ENCODE measurements at places on chromosomes 6 and 20.

DNA sequence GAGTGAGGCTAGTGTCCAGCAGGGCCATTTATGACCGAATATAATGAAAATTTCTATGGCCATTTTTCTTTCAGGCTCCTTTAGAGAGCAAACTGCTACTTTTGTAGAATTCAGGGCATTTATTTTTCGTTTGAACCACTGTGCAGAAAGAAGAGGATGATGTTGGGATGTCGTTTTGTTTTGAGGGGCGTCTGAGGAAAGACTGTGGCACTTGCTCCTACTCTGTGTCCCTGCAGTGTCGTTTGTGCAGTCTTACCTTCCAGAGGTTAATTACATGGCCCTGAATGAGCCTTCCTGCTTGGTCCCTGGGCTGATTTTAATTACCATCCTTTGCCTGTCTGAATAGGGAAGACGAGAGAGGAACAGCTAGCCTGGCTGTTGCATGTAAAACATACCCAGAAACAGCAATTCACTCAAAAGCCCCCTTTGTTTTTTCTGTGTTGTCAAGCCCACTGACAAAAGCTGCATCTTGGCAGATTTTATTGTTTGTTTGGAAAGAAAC, 65.3 kb downstream of the CTNNBL1 start:
- no peak for DNase-seq

GRCh38 chr6:14254505-14254904, 136.9 kb downstream of the CD83 start:
- DNase-seq, result no peak

GRCh38 chr6:127199470-127199869, 67.2 kb upstream of the RNF146 start:
- DNase-seq, result no peak

- DNase-seq, result peak; percentile 62
These were observed 153.6 kb downstream of the CD83 start for GRCh38 chr6:14270925-14271788.

DNA sequence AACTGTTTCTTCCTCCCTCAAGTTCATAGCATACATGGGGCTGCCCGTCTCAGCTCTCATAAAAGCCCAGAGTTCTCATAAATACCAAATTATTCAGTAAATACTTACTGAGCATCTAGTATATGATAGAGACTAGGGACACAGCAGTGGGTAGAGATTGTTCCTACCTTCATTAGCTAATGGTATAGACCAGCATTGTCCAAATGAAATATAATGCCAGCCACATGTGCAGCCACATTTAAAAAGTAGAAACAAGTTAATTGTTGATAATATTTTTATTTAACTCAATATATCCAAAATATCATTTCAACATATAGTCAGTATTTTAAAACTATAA, 1.2 kb downstream of the TTLL9 start:
- DNase-seq, result no peak

GRCh38 chr6:113630738-113631535, 226.2 kb upstream of the MARCKS start:
- no peak for DNase-seq

DNA sequence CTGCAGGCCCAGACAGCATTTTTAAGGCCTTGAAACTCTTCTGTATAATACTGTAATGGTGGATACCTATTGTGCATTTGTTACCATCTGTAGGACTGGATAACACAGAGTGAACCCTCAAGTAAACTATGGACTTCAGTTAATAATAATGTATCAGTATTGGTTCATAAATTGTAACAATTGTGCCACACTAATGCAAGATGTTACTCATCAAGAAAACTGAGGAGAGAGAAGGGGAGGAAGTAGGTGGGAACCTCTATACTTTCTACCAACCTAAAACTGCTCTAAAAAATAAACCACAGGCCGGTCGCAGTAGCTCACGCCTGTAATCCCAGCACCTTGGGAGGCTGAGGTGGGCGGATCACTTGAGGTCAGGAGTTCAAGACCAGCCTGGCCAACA, 10.8 kb downstream of the MAPK13 start:
- DNase-seq, result no peak

- no peak for DNase-seq
These were observed 38.6 kb upstream of the EYS start for GRCh38 chr6:65745614-65746013.

GRCh38 chr6:88810701-88811100, 152.7 kb downstream of the RNGTT start:
- no peak for DNase-seq

DNA sequence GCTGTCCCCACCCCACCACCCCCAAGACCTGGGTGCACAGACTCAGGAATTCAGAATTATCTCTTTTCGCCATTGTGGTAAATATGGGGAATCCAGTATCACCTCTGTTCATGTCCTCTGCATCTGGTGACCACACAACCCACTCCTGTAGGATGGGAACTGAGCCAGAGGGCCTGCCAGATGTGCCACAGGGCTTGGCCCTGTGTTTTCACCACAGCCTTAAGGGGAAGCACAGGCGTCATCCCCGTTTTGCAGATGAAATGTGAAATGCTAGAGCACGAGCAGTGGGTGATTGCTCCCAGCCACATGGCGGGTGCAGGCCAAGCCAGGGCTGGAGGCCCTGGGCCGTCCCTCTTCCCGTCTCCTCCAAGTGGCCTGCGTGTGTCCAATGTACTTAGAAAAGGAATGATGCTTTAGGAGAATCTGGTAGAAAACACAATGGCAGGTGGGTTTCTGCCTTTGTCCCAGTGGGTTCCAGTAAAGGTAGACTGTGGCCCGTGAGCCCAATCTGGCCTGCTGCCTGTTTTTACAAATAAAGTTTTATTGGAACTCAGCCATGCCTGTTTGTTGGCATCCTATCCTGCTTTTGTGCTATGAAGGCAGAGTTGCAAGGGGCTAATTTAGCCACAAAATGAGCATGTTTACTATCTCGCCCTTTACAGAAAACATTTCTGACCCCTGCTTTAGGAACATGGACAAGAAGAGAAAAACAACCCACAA, 309.2 kb downstream of the CDH4 start:
- DNase-seq, result no peak

- no peak for DNase-seq
These were observed 10.8 kb upstream of the ZBTB24 start for GRCh38 chr6:109493865-109494264.

- peak; percentile 69 for DNase-seq
These were observed 502.2 kb upstream of the JARID2 start for GRCh38 chr6:14743474-14744211.

DNA sequence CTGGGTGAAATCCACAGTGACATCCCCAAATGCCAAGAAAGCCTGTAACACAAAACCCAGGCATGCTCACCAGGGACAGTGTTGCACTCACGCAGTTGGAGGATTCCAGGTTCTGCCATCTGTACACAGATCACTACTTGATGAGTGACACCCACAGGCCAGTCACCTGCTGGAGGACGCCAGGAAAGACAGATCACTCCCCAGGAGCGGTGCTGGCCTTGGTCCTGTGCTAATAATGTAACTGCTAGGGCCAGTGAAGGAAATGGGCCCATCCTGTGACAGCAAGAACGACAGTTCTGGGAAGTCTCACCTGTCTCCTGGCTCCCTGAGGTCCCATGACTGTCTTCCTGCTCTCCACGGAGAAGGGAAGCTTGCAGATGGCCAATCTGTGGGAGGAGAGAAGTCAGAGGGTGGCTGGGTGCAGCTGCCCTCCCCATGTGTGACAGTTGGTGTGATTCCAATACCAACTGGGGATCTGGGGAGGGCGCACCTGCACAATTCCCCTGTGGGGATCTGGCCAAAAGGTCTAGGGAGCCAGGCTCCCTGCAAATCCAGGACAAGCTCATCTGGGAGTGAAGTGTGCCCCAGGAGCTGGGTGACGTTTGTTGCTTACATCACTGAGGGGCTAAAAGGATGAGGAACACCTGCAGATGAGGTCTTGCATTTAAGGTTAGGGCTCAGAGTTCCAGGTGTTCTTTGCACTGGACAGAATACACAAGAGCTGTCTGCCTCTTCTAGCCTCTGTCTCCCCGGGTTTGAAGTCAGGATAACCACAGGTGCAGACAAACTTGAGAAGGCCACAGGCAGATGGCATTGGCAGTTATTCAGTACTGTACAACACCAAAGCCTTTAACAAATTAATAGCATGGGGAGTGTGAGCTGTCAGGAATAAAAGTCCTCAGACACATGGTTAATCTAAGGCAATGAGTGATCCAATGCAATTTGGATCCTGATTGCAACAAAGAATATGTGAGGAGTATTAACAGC, 10.3 kb downstream of the ZNF337 start:
- DNase-seq, result no peak

GRCh38 chr6:22343864-22344263, 47.0 kb upstream of the PRL start:
- DNase-seq, result no peak

DNA sequence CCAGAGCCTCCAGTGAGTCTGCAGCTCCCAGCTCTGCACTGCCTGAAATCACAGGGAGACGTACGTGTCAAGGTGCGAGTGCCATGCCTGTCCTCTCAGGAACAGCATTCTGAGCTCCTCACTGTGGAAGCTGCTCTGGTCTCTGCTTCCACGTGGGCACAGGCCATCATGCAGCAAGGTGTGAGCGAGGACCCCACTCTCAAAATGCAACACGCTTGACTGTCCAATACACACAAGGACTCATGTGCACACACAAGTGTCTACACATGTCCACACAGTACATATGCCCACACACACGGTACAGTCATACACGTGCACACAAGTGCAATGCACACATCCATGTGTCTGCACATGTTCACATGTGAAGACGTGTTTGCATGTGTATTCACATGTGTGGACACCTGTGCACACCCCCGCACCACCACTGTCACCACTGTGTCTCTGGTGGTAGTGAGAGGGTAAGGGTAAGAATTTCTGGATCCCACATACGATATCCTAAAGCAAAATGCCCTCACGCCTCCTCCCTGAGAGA, 260.5 kb downstream of the DLL1 start:
- DNase-seq, result no peak

- DNase-seq, result no peak
These were observed 13.1 kb downstream of the CYB5R4 start for GRCh38 chr6:83872386-83873118.

DNA sequence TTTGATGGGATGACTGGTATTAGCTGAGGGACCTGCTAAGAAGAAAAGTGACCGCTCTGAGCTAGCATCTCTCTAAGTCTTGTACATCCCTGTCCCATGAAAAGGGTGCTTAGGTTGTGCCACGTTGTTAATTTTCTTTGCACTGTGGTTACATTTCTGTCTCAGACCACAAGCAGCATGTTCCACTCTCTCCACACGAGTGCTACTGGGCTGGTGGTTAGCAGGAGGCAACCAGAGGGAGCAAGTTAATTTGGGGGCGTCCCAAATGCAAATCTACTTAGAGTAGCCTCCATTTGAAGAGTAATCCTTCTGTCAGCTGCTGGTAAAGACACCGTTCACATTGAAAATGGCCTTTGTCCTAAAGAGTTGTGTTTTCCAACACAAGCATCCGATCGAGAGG, 3.4 kb upstream of the SCML4 start:
- no peak for DNase-seq

Measured in ureter (tissue), 1 donor.